ENCODE measurements at places on chromosomes 7 and 10.

- no peak for DNase-seq
Measured at GRCh38 chr10:15787426-15787825, 67.7 kb upstream of the ITGA8 start.

GRCh38 chr7:38932509-38933168 lies 23.6 kb upstream of the VPS41 start:
- DNase-seq: peak; percentile 65

DNA sequence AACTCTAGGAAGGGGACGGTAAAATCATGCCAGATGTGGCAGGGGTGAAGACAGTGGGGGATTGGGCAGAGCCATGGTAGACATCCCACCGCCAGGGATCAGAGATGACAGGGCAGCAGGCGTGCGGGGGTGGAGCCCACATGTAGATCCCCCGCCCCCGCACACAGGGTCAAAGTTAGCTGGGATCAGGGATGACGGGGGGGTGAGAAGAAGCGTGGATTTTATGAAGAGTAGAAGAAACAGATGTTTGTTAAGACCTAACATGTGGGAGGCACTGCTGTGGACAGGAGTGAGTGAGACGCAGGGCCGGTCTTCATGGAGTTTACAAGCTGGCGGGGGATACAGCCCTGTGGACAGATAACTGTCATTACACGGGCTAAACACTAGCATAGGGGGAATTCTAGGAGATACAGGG lies 154.0 kb upstream of the KLF14 start:
- peak; percentile 56 for DNase-seq

- DNase-seq: no peak
Measured at GRCh38 chr10:53619671-53620070, 847.1 kb upstream of the MBL2 start.

DNA sequence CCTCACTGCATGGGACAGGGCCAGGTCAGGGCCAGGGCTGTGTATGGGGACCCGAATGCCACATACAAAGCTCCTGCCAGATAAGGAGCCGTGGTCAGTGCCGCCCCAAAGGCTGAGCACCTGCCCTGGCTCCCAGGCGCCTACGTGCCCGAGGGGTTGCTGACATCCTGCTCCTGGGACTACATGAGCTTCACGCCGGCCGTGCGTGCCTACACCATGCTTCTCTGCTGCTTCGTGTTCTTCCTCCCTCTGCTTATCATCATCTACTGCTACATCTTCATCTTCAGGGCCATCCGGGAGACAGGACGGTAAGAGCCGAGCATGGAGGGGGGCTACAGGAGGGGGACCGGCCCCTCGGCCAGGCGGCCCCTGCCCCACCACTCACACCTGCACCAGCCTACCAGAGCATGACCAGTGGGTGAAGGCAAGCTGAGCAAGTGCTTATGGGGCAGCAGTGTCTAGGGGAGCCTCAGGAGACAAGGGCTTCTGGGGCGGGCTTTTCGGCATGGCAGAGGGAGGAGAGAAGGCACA lies 4.9 kb downstream of the OPN4 start:
- no peak for DNase-seq

- DNase-seq: no peak
Measured at GRCh38 chr10:66811211-66811610, 114.6 kb upstream of the LRRTM3 start.

DNA sequence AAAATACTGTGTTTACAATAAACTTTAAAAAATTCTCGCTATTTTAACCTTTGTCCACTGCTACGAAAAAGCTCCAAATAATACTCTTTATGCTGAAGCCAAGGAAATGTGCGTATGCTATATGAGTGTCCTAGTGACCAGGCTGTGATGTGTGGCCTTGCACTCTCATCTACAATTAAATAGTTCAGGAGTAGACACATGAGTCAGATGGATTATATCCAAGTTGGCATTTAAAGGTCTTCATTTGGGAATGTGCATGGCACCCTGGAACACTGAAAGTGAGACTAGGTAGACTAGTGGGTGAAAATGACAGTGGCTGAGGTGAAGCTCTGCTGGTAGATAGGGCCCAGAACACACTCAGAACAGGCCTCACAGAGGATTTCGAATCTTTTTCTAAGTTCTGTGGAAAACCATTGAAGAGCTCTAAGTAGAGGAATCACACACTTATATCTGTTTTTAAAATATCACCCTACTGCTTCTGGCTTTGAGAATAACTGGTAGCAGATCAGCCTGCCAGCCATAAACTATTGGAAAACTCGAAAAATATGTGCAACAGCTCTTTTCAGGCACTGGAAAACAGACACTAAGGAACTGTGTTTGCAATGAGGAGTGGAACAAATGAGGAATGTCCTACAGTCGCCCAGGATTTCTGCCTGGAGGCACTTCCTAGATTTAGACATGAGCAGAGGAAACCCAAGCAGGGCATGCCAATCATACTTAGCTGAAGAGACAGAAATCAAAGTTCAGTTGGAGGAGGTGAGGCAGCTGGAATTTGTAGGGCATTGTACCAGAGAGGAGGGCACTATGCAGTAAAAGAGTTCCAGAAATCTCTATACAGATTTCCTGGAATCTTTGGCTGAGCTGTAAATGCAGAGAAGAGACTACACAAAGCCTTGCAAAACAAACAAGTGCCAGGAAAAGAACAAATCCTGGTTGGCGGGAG lies 603.8 kb upstream of the LRRTM3 start:
- DNase-seq: no peak

- no peak for DNase-seq
Measured at GRCh38 chr7:150931199-150931869, 46.8 kb downstream of the KCNH2 start.

GRCh38 chr7:133703547-133703946 lies 423.6 kb upstream of the LRGUK start:
- DNase-seq: peak; percentile 59

- peak; percentile 18 for DNase-seq
Measured at GRCh38 chr7:79284211-79284610, 169.3 kb downstream of the MAGI2 start.

- DNase-seq: peak; percentile 76
Measured at GRCh38 chr10:34102893-34103506, 712.1 kb downstream of the PARD3 start.

- no peak for DNase-seq
Measured at GRCh38 chr7:27699751-27700150, 37.1 kb upstream of the HIBADH start.
